ENCODE measurements at places on chromosomes 2 and 18.

GRCh38 chr18:36511791-36512352, 214.4 kb downstream of the FHOD3 start:
- no peak for DNase-seq

DNA sequence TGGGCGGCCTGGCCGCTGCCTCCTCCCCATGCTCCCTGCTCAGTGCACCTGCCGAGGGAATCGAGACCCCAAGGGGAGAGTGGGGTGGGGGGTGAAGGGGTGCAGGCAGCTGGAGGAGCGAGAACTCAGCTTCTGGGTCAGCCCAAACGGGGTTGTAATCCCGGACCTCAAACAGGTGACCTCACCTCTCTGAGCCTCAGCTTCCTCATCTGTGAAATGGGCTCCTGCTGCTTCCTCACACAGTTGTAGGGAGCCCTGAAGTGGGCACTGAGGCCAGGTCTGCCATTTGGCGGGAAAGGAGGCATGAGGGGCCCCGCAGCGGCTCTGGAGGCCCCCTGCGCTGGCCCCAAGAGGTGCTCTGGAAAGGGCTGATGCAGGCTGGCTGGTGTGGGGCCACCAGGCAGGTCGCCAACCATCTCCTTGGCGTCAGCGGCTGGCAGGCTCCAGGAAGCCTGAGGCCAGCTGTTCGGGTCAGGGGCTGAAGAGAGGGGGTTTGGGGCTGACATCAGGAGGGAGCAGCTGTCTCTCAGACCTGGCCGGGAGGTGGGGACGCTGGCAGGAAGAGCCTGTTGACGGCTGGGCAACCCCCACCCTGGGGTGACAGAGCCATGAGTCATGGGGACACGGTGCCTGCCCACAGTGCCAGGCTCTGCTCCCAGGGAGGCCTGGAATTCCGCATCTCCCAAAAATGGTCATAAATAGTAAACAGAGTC, 4.9 kb downstream of the KLHL30 start:
- DNase-seq: no peak

DNA sequence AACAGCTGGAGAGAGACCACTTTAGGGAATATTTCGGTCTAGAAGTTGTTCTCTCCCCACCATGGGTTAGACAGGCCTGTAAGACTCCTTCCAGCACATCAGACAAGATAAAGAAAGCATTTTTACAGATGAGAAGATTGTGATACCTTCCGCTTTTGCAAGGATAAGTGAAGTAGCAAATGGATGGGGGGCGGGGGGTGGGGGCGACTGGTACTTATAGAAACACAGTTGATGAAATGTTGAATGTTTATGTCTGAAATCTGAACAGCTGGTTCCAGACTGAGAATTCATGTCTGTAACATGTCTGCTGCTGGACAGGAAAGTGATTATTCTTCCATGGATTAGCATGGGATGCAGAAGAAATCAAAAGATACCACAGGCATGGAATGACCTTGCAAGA, 90.5 kb upstream of the FN1 start:
- no peak for DNase-seq

- DNase-seq: no peak
Observed at GRCh38 chr2:62112179-62112578, 83.7 kb upstream of the B3GNT2 start.

DNA sequence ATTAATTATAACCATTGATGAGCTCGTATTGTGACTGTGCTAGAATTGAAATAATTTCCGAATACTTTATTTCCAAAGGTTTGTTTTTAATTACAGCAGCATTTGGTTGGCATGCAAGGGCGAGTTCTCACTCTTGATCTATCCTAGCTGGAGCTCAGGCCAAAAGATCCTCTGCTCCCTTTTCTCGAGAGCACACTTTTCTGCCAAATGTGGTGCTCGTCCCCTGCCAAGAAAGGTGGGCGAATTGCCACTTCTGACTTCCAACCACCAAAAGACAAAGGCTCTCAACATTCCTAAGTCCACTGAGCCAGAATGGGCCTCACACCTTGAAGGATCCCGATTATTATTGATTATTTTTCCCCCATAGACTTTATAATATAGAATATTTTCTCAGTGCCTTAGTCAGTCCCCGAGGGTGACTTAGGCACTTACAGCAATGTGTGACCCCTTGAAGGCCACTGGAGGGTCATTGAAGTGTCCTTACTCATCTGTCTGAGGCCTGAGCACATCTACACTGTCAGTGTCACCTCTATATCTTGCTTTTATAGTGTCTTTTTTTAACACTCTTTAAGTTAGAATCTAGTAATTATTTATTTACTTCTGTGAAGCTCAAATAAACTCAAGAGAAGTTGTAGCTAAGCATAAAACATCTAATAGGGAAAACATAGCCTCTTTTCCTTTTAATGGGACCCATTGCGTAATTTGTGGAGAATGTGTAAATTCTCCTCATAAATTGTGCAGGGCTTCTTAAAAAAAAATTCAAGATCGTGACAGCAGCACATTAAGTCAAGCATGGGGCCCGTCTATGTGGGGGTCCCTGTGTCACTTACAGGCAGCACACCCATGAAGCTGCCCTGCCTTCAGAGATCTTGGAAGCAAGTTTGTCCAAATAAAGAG, 98.3 kb downstream of the MEIS1 start:
- no peak for DNase-seq

GRCh38 chr2:237488295-237488694, 1.2 kb downstream of the MLPH start:
- DNase-seq: no peak

DNA sequence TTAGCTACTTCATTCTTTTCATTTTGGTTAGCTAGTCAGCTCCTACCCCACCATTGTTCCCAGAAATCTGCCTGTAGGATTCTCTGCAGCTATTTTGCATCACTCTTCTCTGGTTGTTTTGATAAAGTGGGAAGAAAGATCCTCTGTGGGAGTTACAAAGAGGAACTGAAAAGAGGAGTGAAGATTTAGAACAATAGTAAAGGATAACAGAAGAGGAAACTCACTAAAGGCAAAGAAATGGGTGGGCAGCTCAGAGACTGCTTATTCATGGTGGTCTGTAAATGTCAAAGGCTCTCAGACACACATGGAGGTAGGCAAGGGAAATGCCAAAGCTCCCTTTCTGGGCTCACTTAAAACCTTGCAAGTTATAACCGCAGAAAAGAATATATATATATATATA, 17.2 kb upstream of the CD207 start:
- DNase-seq: no peak

GRCh38 chr18:3463051-3463450, 13.1 kb downstream of the TGIF1 start:
- no peak for DNase-seq

DNA sequence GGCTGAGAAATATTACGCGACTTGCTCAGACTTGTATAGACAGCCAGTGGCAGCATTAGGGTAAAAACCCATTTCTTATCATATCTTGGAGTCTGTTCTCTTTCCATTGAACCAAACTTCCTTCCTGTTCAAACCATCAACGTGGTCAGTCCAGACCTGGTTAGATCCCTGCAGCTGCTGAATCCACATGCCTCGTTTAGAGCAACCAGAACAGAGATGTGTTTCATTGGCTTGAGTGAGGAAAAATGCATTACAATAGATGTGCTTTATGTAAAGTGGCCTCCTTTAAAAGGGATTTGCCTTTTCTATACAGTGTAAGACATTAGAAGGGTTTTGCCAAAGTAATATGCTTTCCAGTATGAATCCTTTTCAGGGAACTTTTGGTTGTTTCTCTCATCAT, 232.4 kb downstream of the MEIS1 start:
- no peak for DNase-seq
